ENCODE measurements at places on chromosomes 2 and 18. TPM values are rescaled to one million over a fixed set of nuclear protein-coding genes. Genes with fewer than 3 reads are reported as not detected.

SERPINB12 gene
- total RNA-seq: not detected

NBEAL1 gene
- 37.6 TPM for total RNA-seq

FBXO15 gene
- 1.5 TPM for total RNA-seq

- H3K27me3 ChIP-seq: peaks cover 59% of the 10 kb centered on the region
- H3K36me3 ChIP-seq: no peaks in the 10 kb centered on the region
- peak overlapping the region; percentile 22 for H3K4me3 ChIP-seq
- H3K4me1 ChIP-seq: no peaks in the 10 kb centered on the region
Observed at GRCh38 chr18:77250926-77251729, 1.5 kb downstream of the GALR1 start.

RTKN gene
- total RNA-seq: 103 TPM

DNA sequence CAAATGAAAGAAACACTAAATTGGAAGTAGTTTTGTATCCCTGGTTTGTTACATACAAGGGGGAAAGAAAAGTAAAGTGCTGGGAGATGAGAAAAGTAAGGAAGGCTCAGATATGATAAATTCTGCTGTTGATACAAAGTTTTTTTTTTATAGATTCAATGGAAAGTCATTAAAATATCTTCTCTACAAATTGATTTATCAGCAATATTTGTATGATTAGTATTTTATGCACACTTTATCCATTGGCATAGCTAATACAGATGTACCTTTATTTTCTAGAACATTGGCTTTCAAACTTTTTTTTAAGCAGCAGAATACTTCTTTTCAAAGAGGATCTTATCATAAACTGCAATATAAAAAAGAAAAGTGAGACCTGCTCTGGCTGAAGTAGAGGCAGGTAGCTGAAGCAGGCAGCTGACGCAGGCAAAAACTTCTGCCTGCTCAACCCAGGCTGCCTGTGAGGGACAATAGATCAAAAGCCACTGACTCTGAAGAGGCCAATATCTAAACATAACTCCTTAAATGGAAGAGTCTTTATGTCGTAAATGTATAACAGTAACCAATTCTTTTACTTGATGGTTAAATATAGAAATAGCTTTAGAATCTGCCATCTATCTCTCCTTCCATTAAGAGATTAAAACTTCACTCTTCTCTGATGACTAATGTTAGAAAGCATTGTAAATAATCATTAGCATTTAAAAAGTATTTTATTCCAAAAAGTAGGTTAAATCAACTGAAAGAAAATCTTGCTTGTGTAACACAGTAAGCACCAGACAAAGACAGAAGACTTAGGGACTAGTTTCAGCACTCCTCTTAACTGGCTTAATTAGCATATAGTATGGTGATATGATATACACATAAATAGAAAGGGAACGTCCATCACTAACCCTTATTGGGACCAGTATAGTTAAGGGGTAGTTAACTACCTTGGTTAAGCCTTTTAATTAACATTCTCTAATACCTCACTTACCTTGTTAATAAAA is 174.2 kb downstream of the SLC39A10 start:
- H3K27me3 ChIP-seq: no peaks in the 10 kb centered on the region
- H3K27ac ChIP-seq: no peak overlapping the region
- no peak overlapping the region for H3K4me3 ChIP-seq
- H3K4me1 ChIP-seq: no peaks in the 10 kb centered on the region

DNA sequence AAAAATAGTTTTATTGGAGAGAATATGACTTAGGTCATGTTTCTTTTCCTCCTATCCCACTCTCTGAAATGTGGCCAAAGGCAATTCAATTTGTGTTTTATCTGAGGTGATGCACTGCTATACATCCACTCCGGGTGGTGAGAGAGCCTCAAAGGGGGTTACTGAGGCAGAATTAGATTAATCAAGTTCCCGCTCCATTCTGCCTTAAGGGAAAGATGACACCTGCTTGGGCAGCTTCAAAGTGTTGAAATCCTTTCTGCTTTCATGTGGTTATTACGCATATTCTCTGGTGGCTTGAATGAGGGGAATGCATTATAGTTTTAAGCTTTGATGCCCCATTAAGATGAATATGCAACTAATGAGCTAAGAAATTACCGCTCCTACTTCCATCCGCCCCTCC is 213.0 kb upstream of the TMEFF2 start:
- no peak for DNase-seq
- H3K36me3 ChIP-seq: no peaks in the 10 kb centered on the region
- H3K27me3 ChIP-seq: no peaks in the 10 kb centered on the region
- no peak overlapping the region for H3K4me3 ChIP-seq
- no peak overlapping the region for H3K27ac ChIP-seq

- no peak for DNase-seq
- no peaks in the 10 kb centered on the region for H3K4me1 ChIP-seq
- H3K36me3 ChIP-seq: no peaks in the 10 kb centered on the region
- no peak overlapping the region for H3K4me3 ChIP-seq
- H3K27ac ChIP-seq: no peak overlapping the region
Observed at GRCh38 chr18:48123324-48123723, 192.9 kb upstream of the SMAD2 start.

ALK gene
- total RNA-seq: not detected

DNA sequence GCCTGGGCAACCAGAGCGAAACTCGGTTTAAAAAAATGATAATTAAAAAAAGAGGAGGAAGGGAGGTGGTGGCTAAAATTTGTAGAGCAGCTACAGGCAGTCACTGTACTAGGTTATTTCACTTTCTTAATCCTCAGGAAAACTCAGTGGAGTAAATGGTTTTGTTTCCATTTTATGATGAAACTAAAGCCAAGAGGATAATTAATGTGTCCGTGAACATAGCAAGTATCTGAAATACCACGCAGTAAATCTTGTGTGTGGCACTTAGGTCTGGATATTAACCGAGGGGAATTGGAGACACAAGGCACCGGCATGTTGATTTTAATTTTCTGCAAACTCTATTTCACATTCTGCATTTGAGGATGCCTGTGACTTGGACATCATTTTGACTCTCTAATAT is 14.5 kb downstream of the SH3BP4 start:
- H3K4me3 ChIP-seq: no peak overlapping the region
- H3K4me1 ChIP-seq: peaks cover 25% of the 10 kb centered on the region
- no peak for DNase-seq
- no peak overlapping the region for H3K27ac ChIP-seq

DNA sequence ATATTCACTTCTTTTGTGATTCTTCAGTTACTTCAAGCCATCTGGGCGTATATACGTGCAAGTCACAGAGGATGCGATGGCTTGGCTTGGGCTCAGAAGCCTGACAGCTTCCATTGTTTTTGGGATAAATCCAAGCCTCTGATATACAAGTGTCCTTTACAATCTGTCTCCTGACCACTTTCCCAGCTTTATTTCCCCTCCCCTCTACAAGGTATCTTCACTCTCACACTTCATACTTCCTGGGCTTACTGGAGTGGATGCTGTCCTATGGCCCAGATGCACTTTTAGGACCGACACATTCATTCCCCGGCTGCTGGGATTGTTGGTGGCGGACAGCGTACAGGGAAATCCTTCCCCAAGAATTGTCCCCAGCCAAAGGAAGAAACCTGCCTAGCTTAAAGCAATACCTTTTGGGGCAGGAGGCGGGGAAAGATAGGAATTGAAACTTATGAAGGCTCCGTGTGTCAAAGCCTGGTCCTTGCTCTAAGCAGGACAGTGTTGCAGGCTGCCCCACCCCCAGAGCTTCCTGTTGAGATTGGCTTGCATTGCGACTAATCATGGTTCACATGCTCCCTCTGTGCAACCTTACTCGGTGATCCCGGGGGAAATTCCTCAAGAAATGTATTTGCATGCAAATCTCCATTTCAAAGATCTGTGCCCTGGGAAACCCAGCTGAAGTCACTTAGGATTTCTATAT is 802.9 kb upstream of the ID2 start:
- H3K27ac ChIP-seq: peak overlapping the region; percentile 34
- peaks cover 38% of the 10 kb centered on the region for H3K4me1 ChIP-seq
- DNase-seq: no peak
- H3K36me3 ChIP-seq: peaks cover 6% of the 10 kb centered on the region
- no peaks in the 10 kb centered on the region for H3K27me3 ChIP-seq
- H3K4me3 ChIP-seq: no peak overlapping the region

DNA sequence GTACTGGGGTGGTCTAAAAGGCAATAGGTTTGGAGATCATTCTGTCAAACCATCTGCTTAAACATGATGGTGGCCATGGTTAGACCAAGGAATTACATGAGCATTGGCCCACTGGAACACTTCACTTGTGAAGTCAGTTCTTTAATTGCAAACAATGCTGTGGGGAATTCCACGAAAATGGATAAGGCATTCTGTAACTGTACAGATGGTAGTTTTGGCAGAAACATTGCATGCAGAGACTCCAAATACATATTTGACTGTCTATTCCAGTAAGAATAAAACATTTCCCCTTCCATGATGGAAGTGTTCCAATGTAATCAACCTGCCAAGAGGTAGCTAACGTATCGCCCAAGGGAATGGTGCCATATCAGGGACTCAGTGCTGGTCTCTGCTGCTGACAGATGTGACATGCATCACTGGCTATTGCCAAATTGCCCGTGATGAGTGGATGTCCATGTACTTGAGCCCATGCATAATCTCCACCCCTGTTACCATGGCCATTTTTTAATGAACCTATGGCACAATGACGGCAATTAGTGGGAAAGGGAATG is 417.9 kb downstream of the CDH7 start:
- no peak overlapping the region for H3K27ac ChIP-seq
- H3K4me3 ChIP-seq: no peak overlapping the region
- DNase-seq: no peak
- no peaks in the 10 kb centered on the region for H3K27me3 ChIP-seq
- H3K4me1 ChIP-seq: no peaks in the 10 kb centered on the region
- H3K36me3 ChIP-seq: no peaks in the 10 kb centered on the region
